ENCODE measurements at places on chromosomes 6 and 20.

GRCh38 chr6:44309092-44309491, 4.1 kb downstream of the AARS2 start:
- DNase-seq = peak; percentile 49

DNA sequence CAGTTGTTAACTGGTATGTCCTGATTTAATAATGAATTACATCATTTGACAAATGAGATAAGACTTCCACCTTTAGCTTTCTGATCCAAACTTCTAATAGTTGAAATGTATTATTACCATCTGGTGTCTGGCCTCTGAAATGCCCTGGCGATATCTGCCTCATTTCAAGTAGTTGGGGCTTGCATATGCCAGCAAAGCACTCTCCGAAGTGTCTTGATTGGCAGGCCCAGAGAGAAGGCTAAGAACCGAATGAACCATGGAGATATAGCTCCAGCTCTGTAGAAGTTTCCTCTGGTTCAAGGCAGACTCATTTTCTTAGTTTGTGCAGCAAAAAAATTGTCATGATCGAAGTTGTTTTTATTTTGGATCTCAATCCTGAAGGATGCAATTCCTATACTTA, 13.4 kb upstream of the HIVEP2 start:
- DNase-seq = no peak

GRCh38 chr6:41371461-41371991, 36.1 kb downstream of the NCR2 start:
- DNase-seq = peak; percentile 49

DNA sequence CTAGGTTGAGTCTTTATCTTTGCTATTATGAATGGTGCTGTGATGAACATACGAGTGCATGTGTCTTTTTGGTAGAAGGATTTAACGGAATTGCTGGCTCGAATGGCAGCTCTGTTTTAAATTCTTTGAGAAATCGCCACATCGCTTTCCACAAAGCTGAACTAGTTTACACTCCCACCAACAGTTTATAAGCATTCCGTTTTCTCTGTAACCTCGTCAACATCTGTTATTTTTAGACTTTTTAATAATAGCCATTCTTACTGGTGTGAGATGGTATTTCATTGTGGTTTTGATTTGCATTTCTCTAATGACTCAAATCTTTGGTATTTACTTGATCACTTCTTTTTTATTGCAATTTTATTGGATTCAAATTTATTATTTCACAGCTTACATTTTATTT, 117.4 kb upstream of the HDGFL1 start:
- DNase-seq = peak; percentile 18

DNA sequence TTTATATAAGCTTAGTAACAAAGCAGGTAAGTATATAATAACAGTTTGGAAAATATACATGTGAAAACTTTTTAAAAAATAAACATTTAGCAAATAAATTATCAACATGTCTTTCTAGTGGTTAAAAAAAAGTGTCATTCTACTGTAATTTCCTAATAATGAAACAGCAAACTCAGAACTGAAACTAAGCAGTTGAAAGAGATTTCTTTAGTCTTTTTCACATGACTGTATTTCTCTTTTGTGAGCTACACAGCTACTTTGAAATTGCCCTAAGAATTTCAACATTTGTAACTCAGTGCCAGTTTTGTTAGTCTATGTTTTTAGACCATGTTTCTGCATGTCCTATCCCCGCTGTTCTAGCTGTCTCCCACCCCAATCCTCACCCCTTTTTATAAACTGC, 28.4 kb upstream of the SDHAF4 start:
- no peak for DNase-seq

GRCh38 chr6:146551545-146551944, 7.9 kb downstream of the RAB32 start:
- DNase-seq = no peak

DNA sequence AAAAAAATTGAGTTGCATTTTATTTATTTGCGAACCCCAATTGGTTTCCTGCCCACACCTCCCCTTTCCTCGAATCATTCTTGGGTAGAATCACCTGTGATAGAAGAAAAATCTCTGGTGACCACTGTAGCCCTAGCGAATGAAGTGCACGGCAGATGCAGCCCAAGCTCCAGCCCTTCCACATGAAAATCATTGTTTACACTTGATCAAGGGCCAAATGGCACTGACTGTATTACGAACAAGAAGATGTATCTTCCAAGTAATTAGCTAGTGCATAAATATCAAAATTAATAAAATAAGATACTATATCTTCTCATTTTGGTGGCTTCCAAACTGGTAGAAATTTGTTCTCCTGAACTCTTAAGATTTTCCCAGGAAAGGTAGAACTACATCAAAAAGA, 93.4 kb upstream of the ARID1B start:
- no peak for DNase-seq

DNA sequence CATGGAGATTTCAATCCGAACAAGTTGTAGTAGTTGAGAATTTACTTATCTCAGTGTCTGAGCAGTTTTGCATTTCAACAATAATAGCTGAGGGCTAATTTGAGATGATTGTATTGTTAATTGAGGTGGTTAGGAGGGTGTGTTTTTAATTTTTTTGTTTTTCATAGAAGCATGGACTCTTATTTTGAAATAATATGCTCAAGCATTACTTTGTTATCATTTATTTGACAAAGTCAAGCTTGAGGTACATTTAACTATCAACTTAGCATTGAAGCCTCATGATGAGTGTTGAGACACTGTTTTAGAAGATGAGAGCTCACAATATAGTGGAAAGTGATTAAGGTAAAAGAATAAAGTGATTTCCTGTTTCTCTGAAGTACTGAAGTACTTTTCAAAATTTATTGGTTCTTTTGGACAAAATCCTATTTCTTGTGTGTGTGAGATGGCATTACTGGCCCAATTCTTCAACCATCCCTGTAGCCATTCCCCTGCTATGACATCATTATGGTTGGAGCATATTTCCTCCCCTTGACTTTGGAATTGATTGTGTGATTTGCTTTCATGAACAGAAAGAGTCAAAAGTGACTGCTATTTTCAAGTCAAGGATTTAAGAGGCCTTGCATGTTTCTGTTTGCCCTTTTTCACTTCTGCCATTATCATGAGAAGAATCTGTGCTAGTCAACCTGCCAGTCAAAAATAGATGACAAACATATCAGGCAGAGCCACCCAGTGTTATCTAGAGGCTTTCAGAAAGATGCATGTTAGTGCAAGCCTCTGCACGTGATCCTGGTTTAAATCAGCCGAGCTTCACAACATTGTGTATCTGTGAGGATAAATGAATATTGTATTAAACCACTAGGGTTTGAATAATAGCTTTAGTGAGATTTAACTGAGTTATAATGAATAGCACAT, 1112.3 kb upstream of the CITED2 start:
- DNase-seq = peak; percentile 43

GRCh38 chr6:113654396-113654795, 202.7 kb upstream of the MARCKS start:
- DNase-seq = peak; percentile 78

GRCh38 chr6:18503593-18504231, 116.6 kb downstream of the RNF144B start:
- peak; percentile 83 for DNase-seq

GRCh38 chr6:154156135-154156896, 117.3 kb downstream of the OPRM1 start:
- peak; percentile 52 for DNase-seq

- peak; percentile 55 for DNase-seq
These were observed 17.9 kb downstream of the RPF2 start for GRCh38 chr6:110999634-111000270.

GRCh38 chr6:166598441-166599138, 12.1 kb upstream of the RAMACL start:
- DNase-seq = peak; percentile 89

- DNase-seq = no peak
These were observed 163.2 kb downstream of the BMP7 start for GRCh38 chr20:57103146-57103800.

DNA sequence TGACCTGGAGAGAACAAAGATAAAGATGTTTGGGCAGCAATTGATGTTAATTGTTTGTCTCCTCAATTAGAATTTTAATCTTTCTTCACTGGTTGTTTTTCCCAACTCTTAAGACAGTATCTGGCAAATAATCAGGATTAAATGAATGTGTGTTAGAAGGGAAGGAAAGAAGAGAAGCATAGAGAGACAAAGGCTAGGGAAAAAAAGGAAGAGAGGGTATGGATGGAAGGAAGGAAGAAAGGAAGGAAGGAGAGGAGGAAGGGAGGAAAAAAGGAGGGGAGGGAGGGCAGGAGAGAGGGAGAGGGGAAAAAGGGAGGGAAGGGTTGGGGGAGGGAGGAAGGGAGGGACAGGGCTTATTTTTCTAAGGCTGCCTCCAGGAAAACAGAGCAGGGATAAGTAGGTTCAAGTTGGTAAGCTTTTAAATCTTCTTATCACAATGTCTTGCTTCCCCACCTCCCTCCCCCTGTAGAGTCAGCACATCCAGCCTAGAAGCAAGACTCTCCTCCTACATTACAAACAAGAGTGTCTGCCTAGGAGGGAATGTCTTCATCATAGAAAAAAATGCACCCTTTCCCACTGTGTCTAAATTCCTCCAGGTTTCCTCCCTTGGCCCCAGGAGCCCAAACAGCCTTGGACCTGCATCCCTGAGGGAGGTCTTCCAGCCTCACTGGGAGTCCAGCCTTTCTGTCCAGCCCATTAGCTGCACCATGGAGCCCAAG, 447.8 kb upstream of the JARID2 start:
- no peak for DNase-seq

DNA sequence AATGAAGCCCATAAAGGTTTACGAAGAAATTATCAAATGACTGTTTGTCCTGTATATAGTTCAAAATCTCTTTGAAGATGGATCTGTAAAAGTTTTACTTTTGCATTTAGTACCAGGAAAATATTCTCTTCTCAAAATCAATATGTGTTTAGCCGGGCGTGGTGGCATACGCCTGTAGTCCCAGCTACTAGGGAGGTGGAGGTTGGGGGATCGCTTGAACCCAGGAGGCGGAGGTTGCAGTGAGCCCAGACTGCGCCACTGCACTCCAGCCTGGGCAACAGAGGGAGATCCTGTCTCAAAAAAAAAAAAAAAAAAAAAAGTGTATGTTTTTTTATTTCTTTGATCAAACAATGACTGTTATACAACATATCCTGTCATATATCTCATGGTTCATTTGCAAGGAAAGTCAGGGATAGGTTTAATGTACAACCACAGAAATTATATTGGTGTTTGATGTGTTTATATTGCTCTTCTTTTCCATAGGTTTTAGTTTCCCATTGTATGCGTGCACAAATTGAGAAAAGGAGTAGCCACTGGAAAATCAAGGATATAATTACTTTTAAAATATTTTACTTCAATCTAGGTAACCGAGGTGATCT, 40.1 kb downstream of the SOX4 start:
- DNase-seq = no peak

GRCh38 chr6:111087871-111088667, 766 bp downstream of the SLC16A10 start:
- no peak for DNase-seq

DNA sequence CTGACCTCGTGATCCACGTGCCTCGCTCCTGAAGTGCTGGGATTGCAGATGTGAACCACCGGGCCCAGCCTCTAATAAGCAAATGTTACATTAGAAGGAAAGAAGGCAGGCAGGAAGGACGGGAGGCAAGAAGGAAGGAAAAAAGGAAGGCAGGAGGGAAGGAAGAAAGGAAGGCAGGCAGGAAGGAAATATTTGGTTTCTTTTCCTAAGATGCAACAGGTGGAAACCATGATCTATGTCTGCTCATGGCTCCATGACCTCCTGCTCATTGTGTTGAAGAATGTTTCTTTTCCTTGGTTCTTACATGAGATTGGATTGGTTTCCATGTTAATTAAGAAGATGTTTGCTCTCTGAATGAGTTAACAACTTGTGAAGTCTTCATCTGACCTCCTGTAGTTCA, 91.8 kb upstream of the SNX9 start:
- DNase-seq = no peak

- no peak for DNase-seq
These were observed 10.5 kb upstream of the TBX18 start for GRCh38 chr6:84774985-84775284.

GRCh38 chr6:90596967-90597539, 10.2 kb upstream of the MAP3K7 start:
- DNase-seq = no peak

DNA sequence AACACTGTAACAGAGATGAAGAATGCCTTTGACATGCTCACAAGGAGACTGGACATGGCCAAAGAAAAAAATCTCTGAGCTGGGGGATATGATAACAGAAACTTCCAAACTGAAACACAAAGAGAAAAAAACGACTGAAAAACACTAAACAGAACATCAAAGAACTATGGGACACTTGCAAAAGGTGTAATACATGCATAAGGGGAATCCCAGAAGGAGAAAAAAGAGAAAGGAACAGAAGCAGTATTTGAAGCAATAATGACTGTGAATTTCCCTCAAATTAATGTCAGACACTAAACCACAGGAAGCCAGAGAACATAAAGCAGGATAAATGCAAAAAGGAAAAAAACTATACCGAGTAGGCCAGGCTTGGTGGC, 117.4 kb upstream of the ARID1B start:
- no peak for DNase-seq

- DNase-seq = no peak
These were observed 48.9 kb downstream of the TMEM244 start for GRCh38 chr6:129812145-129812777.

DNA sequence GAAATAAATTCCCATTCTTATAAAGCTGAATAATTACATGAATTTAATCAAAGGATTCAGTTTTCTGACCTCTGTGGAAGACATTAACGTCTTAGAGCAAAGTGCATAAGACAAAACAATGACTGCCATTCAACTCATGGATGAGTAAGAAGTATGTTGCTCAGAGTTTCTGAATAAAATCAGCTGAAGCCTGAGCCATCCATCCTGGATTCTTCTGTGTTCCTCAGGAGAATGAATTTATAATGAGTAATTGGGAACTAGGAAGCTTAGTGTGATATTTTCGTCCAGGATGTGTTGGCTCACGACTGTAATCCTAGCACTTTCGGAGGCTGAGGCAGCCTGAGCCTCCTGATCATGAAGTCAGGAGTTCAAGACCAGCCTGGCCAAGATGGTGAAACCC, 62.8 kb downstream of the PERP start:
- DNase-seq = no peak

- peak; percentile 55 for DNase-seq
These were observed 158.8 kb downstream of the DTNBP1 start for GRCh38 chr6:15504040-15504495.

DNA sequence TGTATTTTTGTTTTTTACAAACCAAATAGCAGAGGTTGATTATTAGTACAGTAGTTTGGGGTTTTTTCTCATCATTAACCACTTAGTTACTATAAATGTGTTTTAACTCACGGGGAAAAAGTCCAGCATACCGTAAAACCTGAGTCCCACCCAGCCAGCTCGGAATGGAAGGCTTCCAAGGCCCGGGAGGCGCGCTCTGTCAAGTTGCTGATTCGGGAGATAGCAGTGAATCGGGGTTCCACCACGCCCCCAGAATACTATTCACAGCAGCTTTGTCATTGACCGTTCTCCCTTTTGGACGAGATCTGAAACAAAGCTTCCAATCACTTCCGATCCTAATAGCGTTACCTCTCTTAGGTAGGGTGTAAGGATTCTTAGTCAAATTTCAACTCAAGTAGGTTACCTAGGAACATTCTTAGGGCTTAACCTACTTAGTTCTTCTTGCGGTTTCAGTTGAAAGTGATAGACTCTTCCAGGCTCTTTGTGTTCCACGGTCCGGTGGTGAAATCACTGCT, 232.8 kb upstream of the QKI start:
- DNase-seq = no peak

Data from astrocyte of the spinal cord (primary cell).